ENCODE measurements at places on chromosomes 7 and 10. TPM values are rescaled to one million over a fixed set of nuclear protein-coding genes. Genes with fewer than 3 reads are reported as not detected.

The FUOM gene
- total RNA-seq, result 64.2 TPM

- no peak overlapping the region for H3K27ac ChIP-seq
- H3K36me3 ChIP-seq, result no peaks in the 10 kb centered on the region
- no peak overlapping the region for H3K4me3 ChIP-seq
- H3K4me1 ChIP-seq, result no peaks in the 10 kb centered on the region
These were observed 300.0 kb upstream of the NRG3 start for GRCh38 chr10:81575036-81575435.

GRCh38 chr7:123844712-123845219 lies at the start of gene HYAL4:
Gene HYAL4, plus strand, starts transcription at chr7:123845169. Its CDS starts 23,105 bp downstream, at chr7:123868274.
- H3K27ac ChIP-seq, result no peak within 1 kb of the TSS
- no peaks in the 10 kb centered on the region for H3K36me3 ChIP-seq
- peaks cover 20% of the 10 kb centered on the region for H3K4me1 ChIP-seq
- H3K4me3 ChIP-seq, result no peak within 1 kb of the TSS
- H3K27me3 ChIP-seq, result no peaks in the 10 kb centered on the region
- DNase-seq, result no peak

- peaks cover 28% of the 10 kb centered on the region for H3K4me1 ChIP-seq
- H3K27ac ChIP-seq, result no peak overlapping the region
- H3K27me3 ChIP-seq, result peaks cover 3% of the 10 kb centered on the region
- H3K4me3 ChIP-seq, result no peak overlapping the region
- DNase-seq, result no peak
These were observed 5.3 kb upstream of the KLF6 start for GRCh38 chr10:3790272-3790671.

The PAPOLB gene
- not detected for total RNA-seq

DNA sequence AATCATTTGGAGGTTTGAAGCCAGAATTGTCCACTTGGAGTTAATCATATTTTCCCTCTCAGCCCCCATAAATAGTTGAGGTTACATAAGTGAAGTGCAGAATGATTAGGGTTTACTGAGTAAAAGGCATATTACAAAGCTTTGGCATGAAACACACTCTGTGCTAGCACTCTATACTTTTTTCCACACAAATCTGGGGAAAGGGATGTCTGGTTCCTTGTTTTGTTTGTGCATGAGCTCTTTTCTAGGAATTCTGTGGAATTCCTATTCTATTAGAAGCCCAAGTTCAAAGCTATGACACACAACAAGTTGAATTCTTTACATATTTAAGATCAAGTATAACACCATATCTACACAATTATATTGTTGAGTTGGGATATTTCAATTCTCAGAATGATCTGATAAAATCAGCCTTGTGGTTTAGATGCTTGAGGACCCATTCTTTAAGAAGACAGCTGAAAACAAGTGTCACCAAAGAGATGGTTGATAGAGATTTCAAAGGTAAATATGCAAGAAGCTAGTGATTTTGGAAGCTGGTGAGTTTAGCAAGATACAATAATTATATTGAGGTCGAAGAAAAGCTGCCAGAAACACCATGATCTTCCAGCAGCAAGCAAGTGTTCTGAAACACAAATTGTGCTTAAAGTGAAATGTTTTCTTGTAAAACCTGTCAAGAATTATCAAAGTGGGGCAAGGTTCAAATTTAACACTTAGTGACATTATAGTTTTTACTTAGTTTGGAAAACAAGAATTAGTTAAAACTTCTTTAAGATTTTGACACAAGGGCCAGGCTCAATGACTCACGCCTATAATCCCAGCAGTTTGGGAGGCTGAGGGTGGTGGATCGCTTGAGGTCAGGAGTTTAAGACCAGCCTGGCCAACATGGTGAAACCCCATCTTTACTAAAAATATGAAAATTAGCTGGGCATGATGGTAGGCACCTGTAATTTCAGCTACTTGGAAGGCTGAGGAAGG lies 122.6 kb downstream of the INHBA start:
- H3K4me1 ChIP-seq, result no peaks in the 10 kb centered on the region
- no peaks in the 10 kb centered on the region for H3K27me3 ChIP-seq
- H3K27ac ChIP-seq, result no peak overlapping the region
- no peak overlapping the region for H3K4me3 ChIP-seq
- H3K36me3 ChIP-seq, result no peaks in the 10 kb centered on the region
- DNase-seq, result no peak

DNA sequence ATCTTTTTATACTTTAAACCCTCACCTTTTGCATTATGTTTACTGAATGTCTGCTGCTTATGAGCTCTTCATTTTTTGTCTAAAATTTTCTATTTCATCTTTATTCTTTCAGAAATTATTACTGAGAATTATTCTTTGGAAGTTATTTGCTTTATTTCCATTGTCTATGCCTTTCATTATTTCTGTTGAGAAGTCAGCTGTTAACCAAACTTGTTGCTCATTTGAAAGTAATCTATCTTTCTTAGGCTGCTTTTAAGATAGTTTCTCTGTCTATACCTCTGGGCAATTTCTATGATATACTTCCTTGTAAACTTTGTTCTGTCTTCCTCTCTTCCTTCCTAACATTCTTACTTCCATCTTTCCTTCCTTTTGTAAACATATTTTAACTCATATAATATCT lies 1165.9 kb upstream of the CELF2 start:
- H3K27me3 ChIP-seq, result no peaks in the 10 kb centered on the region
- no peaks in the 10 kb centered on the region for H3K4me1 ChIP-seq

Measured in HepG2 (cell line).